ENCODE measurements at places on chromosomes 3 and 15. TPM values are rescaled to one million over a fixed set of nuclear protein-coding genes. Genes with fewer than 3 reads are reported as not detected.

- no peaks in the 10 kb centered on the region for H3K36me3 ChIP-seq
- no peak overlapping the region for H3K27ac ChIP-seq
- no peaks in the 10 kb centered on the region for H3K4me1 ChIP-seq
- no peak for DNase-seq
Observed at GRCh38 chr3:96755519-96755918, 58.9 kb upstream of the EPHA6 start.

GRCh38 chr3:65170390-65171042 lies 482.7 kb upstream of the ADAMTS9 start:
- H3K4me3 ChIP-seq = no peak overlapping the region
- no peaks in the 10 kb centered on the region for H3K27me3 ChIP-seq
- no peaks in the 10 kb centered on the region for H3K36me3 ChIP-seq
- no peak overlapping the region for H3K27ac ChIP-seq
- peak; percentile 95 for DNase-seq

DNA sequence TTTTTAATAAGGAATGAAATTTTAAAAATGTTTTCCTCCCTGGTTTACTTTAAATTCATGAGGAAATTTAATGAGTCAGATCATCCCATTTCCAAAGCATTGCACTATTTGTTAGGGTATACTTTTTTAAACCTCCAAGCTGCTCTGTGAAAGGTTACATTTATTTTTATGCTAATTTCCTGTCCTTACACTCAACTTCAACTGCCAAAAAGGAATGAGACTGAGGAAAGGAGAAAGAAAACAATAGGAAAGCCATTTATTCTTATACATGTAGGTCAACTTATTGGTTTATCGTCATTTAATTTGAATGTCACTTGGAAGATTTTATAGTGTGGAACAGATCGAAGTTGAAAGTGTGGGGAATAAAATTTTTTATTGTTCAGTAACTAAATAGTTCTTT lies 104.1 kb downstream of the ALCAM start:
- no peak overlapping the region for H3K4me3 ChIP-seq
- no peaks in the 10 kb centered on the region for H3K36me3 ChIP-seq
- no peak overlapping the region for H3K27ac ChIP-seq
- no peaks in the 10 kb centered on the region for H3K27me3 ChIP-seq
- no peak for DNase-seq
- no peaks in the 10 kb centered on the region for H3K4me1 ChIP-seq

DNA sequence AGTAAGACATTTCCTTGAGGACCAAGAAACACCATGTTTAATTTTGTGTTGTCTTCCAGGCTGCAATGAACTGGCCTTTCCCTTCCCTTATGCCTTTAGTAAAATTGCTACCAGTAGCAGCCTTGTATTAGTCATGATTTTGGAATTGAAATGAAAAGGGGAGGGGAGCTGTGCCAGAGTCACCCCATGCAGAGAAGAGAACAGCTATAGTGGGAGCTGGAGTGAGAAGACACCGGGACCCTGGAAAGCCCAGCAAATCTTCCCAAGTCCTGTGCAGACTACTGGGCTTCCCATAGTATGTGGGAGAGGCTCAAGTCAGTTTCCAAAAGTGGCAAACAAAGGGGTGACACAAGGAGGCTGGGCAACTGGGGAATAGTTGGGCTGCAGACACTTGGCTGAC lies 178.5 kb downstream of the NR1D2 start:
- H3K4me3 ChIP-seq = no peak overlapping the region
- H3K36me3 ChIP-seq = peaks cover 2% of the 10 kb centered on the region
- no peaks in the 10 kb centered on the region for H3K27me3 ChIP-seq
- DNase-seq = no peak
- H3K4me1 ChIP-seq = no peaks in the 10 kb centered on the region

GRCh38 chr15:82181371-82181770 lies 81.2 kb downstream of the EFL1 start:
- DNase-seq = no peak
- no peaks in the 10 kb centered on the region for H3K36me3 ChIP-seq
- H3K27ac ChIP-seq = no peak overlapping the region
- no peak overlapping the region for H3K4me3 ChIP-seq

GRCh38 chr15:60651101-60651500 lies 172.2 kb upstream of the ICE2 start:
- H3K4me1 ChIP-seq = no peaks in the 10 kb centered on the region
- no peaks in the 10 kb centered on the region for H3K36me3 ChIP-seq

- peak; percentile 19 for DNase-seq
- H3K4me3 ChIP-seq = no peak overlapping the region
- H3K36me3 ChIP-seq = no peaks in the 10 kb centered on the region
- H3K27me3 ChIP-seq = no peaks in the 10 kb centered on the region
- H3K27ac ChIP-seq = no peak overlapping the region
- peaks cover 3% of the 10 kb centered on the region for H3K4me1 ChIP-seq
Observed at GRCh38 chr3:117735481-117736101, 1026.0 kb downstream of the TUSC7 start.

SERPINI2 gene
- total RNA-seq = not detected

PLAAT1 gene
- total RNA-seq = 0.72 TPM

DET1 gene
- total RNA-seq = 6.8 TPM

NSMCE3 gene
- total RNA-seq = 6.3 TPM

MED12L gene
- total RNA-seq = 0.82 TPM

HIGD2B gene
- not detected for total RNA-seq

C3orf20 gene
- 0.16 TPM for total RNA-seq

MKRN3 gene
- total RNA-seq = not detected
